ENCODE measurements at places on chromosomes 2 and 18.

DNA sequence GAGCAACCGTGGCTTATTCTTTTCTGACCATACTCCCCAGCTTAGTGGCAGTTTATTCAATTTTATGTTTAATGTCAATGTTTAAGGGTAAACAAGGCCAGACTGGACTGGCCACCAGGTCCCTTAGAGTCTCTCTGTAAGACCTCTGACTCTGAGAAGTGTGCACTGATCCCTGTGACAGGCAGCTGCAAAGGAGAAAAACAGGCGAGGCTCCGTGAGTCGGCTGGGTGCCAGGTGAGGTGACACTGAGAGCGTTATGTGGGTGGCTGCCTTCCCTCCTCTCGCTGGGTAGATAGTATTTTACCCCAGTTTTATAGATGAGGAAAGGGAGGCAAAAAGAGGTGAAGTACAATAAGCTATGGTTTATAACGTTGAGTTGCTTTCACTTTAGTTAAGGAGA, 139.4 kb upstream of the HDAC4 start:
- no peak for DNase-seq

GRCh38 chr2:164910101-164910899, 45.0 kb downstream of the SLC38A11 start:
- peak; percentile 81 for DNase-seq

- no peak for DNase-seq
These were observed 96.6 kb upstream of the CTDP1 start for GRCh38 chr18:79582978-79583377.

DNA sequence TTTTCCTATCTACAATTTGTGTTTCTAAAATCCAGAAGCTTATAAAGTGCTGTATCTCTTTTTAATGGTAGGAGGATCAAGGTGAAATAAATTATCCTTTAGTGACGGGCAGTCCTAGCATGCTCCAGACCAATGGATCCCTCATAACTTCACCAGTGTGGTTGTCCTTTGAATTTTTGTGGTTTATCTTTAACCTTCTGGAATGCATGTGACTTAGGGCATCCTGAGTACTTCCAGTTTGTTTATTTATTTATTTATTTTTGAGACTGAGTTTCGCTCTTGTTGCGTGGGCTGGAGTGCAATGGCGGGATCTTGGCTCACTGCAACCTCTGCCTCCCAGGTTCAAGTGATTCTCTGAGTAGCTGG, 40.4 kb downstream of the NUP35 start:
- no peak for DNase-seq

- DNase-seq = no peak
These were observed 142.9 kb downstream of the MBP start for GRCh38 chr18:76989647-76990190.

DNA sequence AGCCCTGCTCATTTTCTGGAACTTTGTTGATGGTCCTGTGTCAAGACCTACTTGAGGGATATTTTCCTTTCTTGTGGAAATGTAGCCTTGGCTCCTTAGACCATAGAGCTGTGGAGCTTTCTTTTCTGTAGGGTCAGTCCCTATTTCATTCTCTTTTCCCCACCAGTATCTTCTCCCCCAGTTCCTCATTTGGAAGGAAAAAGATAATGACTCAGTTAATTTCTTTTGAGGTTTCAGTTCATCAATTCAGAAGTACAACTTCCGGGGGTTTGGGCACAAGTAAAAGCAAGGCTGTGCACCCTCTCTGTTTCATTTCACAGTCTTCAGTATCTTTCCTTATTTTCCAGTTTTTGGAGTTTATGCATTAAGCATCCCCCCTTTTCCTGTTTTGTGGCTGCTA, 70.7 kb downstream of the CDC42EP3 start:
- DNase-seq = no peak

DNA sequence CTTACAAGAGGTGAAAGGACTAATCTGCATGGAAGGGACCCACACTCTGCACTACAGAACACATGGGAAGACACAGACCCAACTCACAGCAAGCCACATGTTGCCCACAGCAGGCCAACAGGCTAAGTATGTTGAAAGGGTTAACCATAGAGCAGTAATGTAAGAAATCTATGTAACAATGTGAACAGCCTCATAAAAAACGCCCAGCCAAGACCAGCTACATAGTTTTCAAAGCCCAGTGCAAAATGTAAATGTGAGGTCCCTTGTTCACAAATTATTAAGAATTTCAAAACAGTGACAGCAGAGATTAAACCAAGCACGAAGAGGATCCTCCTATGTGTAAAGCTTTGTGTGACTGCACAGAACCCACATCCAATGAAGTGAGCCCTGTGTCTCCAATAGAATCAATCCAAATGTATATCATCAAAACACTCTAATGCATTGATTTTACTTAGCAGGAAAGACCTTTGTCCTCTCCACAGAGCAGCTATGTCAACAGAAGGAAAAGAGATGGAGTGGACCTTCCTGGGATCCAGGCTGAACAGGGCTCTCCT, 210.1 kb downstream of the AGPS start:
- no peak for DNase-seq

- DNase-seq = no peak
These were observed 4.1 kb upstream of the CRYGB start for GRCh38 chr2:208150094-208150493.

DNA sequence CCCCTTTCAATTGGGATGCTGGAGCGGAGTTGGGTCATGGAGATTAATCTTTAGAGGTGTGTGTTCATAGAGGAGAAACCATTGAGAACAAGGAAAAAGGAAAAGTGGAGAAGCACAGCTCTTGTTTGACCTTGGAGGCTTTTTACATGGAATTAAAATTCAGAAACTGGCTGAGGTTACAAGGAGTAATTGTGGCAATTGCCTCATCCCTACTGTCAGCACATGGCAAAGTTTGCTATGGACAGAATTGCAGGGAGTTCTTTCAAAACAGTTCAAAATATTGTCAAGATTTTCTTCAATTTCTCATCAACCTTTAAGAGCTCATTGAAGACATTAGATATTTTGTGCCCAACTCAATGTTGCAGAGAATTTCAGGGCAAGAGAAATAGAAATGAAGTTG, 232.7 kb downstream of the SLC8A1 start:
- no peak for DNase-seq

- DNase-seq = no peak
These were observed 104.7 kb downstream of the GPR39 start for GRCh38 chr2:132521341-132521740.

- DNase-seq = no peak
These were observed 90.3 kb downstream of the DTNA start for GRCh38 chr18:34800381-34800780.

DNA sequence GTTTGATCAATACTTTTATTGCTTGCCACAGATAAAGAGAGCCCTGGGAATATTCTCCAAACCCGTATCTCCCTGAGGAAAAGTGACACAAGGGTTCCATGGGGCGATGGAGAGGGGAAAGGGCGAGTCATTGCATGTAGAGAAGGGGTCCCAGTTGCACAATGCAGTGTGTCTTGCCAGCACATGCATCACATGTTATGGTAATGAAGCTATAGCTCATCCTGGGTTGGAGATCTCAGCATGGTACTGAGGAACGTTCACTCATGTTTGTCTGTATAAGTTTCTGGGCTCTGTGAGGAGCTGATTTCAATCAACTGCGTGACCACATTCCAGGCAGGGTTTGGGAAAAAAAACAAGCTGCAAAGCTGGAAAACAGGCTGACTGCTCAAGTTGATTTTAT, 220.7 kb upstream of the MC4R start:
- no peak for DNase-seq

DNA sequence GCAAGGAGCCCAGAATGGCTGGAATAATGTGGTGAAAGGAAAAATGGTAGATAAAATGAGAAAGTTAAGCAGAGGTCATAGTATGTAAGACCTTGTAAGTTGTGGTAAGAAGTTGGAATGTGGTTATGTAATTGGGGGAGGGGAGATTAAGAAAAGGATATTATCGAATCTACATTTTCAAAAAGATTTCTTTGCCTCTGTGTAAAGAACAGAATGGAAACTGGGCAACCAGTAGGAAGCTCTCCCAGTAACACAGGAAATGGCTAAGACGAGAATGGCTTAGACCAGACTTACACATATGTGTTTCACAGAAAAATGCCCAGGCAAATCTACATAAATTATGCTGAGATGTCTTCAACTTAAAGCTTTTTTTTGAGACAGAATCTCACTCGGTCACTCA, 13.2 kb downstream of the MEMO1 start:
- DNase-seq = no peak

DNA sequence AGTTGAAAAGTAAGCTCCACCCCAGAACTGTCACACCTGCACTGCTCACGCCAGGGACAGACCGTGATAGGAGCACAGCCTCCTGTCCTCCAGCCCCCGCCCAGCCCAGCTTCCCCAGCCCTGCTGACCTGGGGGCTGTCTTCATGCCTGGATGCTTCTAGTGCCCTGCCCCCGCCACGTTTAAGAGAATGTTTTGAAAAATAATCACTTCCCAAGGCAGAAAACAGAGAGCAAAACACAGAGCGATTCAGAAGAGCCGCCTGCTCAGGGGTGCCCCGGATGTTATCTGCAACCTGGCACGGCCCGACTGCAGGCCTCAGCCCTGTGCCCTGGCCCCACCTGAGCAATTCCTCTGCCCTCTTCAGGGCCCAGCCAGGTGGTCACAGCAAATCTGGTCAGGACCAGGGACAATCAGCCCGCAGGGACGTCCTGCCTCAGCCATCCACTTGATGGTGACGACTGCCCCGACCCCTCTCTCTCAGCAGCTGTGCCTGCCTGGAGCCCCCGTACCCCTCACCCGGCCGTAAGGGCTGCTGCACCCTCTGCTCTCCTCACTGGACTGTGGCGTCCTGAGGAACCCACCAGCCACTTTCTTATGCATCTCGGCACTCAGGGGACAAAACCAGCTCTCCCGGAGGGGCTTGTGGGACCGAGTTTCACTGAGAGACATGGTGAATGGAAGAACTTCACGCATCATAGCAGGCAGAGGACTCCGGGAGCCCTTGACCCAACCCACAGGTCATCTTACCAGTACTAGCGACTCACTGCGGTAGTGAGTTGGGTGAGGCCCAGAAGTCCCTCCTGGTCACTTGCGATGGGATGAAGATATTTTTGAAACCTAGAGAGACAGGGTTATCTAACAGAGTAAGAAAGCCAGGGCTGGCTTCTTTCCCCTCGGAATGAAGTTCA, 30.2 kb downstream of the ADI1 start:
- DNase-seq = peak; percentile 12

DNA sequence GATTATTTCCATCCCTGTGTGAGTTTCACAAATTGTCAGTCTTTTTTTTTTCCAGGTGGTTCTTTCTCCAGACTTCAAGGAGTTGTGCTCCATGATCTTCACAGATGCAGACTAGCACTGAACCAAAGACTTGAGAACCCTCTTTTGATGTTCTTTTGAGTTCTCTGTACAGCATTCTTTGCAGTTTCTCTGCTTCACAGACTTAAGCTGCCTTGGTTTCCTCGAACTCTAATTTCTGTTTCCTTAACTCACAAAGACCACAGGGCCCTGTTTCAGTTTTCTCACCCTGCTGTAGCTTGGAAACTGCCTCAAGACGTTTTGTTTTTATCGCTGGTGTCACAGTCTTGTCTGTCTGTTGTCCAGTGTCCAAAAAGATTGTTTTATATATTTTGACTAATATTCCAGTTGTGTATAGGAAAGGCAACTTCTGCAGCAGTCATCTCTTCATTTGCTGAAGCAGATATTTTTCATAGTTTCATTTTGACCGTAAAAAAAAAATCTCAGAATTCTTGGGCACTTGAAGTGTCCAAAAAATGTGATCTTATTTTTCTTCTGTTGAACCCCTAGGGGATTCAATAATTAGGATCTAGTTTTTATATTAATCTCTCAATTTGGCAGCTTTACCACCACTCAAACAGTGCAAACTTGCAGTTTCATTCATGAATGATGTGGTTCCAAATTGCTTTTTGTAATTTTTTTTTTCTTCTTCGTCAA, 97.0 kb upstream of the MC4R start:
- DNase-seq = no peak

- no peak for DNase-seq
These were observed 172.9 kb downstream of the CMPK2 start for GRCh38 chr2:6692819-6693218.

- DNase-seq = no peak
These were observed 8.0 kb downstream of the CLUL1 start for GRCh38 chr18:604771-605170.

DNA sequence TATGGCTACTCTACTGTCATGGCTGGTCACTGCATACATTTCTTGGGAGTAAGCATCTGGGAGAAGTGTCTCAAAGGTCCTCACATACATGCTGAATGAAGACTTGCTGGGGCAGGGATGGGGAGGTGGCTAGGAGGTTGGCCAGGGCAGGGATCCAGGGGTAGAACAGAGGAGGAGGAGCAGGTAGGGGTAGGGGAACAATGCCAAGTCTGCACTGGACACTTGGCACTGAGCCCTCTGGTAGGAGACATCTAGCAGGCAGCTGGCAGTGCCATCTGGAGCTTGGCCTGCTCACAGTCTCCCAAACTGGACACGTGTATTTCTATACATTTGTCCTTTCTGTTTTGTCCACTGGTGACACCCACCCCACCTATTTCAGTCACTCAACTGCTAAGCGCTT, 62.7 kb upstream of the REV1 start:
- DNase-seq = no peak

- no peak for DNase-seq
These were observed 20.3 kb upstream of the AGFG1 start for GRCh38 chr2:227451655-227451992.

DNA sequence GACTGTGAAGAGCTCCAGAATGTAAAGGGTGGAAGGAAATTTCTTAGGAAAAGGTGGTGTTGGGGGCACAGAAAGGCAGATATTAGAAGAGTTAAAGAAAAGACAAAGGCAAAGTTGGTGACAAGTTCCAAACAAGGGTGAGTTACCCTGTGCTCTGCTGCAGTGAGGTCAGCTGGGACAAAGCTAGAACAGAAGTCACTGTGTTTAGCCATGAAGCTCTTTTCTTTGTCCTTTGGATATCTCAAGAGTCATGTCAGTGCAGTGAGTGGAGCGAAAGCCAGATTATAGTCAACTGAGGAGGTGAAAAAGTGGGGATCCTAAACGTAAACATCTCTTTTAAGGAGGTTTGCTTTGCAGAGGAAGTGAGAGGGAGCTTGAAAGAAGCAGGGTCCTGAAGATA, 187.8 kb upstream of the ALPP start:
- no peak for DNase-seq

DNA sequence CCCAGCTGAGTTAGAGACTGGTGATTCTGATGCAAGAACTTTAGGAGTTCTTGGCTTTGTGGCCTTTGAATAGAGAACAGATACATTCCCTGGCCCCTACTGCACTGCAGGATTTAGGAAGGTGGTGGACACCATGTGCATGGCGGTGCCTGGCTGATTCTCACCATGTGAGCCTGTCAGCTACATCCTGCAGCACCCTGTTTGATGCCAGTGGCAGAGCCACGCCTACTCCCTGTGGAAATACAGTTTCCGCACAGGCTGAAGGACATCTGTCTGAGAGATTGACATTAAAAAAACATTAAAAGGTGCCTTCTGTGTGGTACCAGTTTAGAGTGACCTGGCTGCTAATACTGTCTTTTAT, 50.0 kb downstream of the KCNE4 start:
- peak; percentile 20 for DNase-seq

DNA sequence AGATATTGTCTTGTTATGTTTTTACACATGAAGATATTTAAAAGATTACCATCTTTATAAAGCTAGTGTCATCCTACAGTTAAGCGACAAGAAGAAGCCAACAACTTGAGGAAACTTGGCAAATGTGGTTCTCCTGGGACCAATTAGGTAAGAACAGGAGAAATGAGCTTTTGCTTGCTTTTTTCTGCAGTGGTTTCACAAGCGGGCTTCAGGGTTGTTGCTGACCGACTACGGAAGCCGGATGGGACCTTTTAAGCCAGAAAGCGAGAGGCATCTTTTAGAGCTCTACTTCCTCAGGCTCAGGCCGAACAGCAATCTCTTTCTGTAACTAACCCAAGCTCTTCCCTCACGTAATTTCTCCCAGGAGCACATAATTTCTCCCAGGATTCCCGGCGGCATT, 256.5 kb downstream of the CNTNAP5 start:
- DNase-seq = no peak

Measured in bronchial epithelial cell (primary cell).